ENCODE measurements at places on chromosomes 3 and 15.

GRCh38 chr3:53257465-53257864 is 1.6 kb upstream of the TKT start:
- DNase-seq: no peak

GRCh38 chr15:43948691-43949325 is 122.0 kb downstream of the WDR76 start:
- no peak for DNase-seq

DNA sequence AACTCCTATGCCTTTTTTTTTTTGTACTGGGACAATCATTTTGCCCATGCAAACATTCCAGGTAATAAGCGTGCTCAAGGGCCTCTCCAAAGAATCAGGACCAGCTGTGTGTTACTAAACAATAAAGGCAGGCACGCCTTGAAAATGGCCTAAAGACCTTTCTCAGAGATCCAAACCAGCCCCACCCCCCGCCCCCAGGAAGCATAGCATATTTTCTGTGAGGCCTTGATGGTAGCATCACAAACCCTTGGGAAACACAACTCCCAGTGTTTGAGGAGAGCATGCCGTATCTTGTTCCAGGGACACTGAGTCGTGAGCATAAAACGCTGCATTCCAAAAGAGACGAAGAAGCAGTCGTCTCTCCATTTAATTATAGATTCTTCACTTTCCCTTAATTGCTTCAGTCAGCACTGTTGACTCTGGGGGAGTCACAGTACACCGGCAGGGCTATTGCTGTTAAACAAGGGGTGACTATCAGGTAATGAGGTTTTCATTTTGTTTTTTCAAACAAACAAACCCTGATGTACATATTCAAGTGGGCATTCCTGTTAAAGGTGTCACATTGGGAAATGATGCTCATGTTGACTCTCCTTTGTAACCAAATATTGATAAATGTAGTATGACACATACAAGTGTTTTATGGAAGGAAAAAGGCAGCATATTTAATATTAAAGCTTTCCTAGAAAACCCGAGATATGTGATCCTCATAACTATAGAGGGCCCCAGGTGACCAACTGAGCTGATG is 4.4 kb upstream of the TPM1 start:
- DNase-seq: no peak

GRCh38 chr3:37139567-37140052 is 34.8 kb downstream of the LRRFIP2 start:
- DNase-seq: no peak

DNA sequence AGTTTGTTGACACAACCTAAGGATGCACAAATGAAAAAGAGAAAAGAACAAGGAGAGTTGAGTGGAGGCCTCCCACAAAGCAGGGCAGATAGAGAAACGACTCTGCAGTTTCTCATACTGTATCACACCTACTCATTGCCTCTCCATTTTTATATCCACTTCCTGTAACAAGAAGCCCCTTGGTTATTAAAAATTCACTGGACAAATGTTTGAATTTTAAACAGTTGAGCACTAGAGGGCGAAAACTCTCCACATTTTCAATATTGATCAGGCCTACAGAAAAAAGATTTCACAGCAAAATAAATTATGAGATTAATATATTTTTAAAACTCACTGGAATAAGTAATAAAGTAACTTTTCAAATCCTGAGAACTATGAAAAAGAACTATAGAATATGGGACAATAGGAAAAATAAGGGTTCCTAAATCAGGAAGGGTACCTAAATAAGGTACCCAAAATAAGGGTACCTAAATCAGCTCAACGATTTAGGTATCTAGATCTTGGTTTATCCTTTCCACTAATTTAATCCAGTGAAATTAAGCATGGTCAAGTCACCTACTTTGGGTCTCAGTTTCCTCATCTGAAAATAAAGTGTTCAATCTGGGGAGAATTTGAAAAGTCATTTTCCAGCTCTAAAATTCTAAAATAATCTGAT is 47.0 kb upstream of the PPIB start:
- peak; percentile 20 for DNase-seq

GRCh38 chr3:23421811-23422516 is 218.8 kb downstream of the UBE2E2 start:
- no peak for DNase-seq

- no peak for DNase-seq
These were observed 55.5 kb upstream of the TOPAZ1 start for GRCh38 chr3:44186111-44186672.

- no peak for DNase-seq
These were observed 8.6 kb downstream of the CLN6 start for GRCh38 chr15:68220967-68221366.

GRCh38 chr3:2873986-2874385 is 236.2 kb downstream of the IL5RA start:
- no peak for DNase-seq

DNA sequence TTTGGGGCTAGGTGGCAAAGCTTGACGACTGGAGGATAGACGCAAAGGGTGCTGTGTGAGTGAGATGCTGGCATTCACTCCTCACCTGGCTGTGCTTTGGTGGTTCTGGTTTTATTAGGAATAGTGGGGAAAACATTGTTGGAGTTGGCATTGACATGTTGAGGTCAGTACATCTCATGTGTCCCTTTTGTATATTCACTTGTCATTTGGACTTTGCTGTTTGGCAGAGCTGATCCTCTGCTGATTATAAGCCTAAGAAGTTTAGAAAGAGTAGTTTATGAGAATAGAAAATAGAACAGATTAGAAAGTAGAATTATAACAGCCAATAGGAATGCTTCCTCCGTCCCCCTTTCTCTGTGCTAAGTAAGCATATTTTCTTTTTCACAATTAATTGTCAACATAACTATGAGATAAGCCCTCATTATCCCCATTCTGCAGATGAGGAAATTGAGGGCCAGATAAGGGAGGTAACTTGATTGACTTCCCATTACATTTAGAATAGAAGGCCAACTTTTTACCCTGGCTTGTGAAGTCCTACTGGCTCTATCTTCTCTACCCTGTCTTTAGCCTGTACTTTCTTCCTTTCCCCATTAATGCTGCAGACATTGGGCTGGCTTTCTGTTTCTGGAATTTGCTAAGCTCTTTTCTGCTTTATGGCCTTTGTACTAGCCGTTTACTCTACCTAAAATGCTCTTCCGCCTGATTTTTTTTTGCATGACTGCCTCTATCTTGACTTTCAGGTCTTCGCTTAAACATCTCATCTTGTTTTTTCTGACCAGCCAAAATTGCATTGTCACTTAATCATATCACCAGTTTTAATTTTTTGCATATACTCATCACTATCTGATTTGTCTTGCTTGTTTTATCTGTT is 12.8 kb downstream of the ITPR1 start:
- no peak for DNase-seq

DNA sequence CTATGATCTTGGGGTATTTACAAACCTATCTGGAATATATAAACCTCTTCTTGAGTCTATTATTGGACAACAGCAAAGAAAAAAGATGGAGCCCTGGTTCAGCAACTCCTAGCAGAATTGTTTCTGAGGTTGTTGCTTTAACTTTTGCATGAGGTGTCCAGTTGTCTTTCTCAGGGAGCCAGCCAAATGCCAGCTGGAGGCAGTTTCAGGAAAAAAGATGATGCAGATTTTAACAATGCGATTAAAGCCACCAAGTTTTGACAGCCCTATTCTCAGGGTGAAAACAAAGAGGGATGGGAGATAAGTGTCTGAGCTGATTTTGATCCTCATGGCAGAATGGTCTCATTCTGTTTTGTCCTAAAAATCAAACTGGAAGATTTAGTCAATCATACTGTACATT is 181.6 kb upstream of the RASGRP1 start:
- DNase-seq: no peak

DNA sequence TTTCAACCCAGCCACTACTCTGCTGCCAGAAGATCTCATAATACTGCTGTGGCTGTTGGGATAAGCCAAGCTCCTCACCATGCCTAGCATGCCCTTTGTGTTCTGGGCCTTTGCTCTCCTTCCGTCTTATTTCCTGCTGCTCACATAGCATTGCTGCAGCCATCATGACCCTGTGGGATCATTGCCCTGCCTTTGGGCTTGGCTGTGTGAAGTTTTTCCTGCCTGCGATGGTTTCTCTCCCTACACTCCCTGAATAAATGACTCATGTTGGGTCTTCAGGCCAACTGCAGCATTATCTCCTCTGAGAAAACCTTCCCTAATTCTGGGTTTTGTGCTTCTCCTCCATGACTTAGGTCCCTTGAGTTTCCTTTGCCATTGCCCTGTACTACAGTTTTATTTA is 20.8 kb upstream of the TRA2B start:
- no peak for DNase-seq

DNA sequence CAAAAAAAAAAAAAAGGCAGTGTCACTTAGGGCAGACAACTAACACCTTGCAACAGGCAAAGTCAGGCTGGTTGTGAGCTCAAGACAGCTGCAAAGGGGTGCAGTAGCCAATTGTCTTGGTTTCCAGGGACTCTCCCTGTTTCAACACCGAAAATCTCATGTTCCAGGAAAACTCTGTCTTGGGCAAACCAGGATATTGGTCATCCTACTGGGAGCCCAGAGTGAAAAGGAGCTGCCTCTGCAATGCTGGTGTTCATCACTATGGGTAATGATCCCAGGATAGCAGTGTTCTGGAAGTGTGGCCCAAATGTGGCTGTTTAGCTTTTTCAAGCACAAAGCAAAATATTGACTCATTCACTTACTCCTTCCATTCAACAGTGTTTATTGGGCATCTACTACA is 82.6 kb downstream of the ARHGAP31 start:
- no peak for DNase-seq

DNA sequence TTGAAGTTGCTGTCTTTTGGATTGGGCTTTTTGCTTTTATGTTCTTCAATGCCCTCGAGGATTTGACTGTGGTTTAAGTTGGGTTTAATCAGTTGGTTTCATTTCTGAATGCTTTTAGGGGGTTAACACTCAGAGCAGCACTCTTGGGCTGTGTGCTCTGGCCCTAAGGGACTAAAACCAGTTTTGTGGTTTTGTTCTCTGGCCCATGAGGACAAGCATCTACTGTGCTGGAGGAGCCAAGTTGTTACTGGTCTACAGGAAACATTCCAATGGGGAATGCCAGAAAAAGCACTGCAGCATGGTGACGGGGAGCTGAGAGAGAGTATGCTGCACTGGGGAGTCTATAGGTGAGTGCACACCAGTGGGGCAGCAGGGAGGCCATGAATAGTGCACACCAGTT is 596.9 kb downstream of the ZBBX start:
- DNase-seq: no peak

DNA sequence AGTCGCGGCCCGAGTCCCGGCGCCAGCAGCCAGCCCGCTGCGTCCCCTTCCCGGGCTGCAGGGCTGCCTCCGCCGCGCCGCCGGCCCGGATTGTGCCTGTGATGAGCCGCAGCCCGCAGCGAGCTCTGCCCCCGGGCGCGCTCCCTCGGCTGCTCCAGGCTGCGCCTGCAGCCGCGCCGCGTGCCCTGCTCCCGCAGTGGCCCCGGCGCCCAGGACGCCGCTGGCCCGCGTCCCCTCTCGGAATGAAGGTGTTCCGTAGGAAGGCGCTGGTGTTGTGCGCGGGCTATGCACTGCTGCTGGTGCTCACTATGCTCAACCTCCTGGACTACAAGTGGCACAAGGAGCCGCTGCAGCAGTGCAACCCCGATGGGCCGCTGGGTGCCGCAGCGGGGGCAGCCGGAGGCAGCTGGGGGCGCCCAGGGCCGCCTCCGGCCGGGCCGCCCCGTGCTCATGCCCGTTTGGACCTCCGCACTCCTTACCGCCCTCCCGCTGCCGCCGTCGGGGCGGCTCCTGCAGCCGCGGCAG is 1.2 kb downstream of the CHST2 start:
- no peak for DNase-seq

- DNase-seq: no peak
These were observed 47.4 kb downstream of the CHCHD4 start for GRCh38 chr3:14077310-14077709.

- DNase-seq: no peak
These were observed 180.6 kb downstream of the ROBO1 start for GRCh38 chr3:79587150-79587549.

GRCh38 chr3:187823746-187824145 is 78.5 kb upstream of the BCL6 start:
- no peak for DNase-seq

DNA sequence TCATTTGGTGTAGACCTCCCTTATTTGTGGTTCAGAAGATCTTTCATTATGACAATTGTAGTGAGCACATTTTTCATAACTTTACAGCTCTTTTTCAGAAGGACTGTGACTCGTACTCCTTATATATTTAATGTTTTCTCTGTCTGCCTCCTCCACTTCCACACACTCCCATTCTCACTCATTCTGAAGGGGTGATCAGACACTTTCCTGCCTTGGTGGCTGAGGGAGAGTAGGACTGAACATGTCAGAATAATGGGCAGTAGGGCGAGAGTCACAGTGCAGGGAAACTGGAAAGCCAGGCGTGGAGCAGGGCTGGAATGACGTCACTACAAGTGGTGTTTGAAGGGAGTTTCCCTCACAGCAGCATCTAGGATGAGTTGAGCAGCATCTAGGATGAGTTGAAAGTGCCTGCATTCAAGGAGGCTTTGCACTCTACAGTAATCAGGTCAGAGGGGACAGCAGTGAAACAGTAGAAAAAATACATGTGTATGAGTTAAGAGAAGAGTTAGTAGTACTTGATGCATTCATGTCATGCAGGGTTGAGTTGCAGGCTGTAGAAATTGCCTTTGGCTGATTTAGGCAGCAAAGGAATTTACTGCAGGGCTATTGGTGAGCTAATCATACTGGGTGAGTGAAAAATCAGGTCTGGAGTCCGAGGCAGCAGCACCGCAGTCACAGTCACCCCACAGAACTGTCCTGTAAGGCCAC is 36.3 kb upstream of the FBXL22 start:
- no peak for DNase-seq

DNA sequence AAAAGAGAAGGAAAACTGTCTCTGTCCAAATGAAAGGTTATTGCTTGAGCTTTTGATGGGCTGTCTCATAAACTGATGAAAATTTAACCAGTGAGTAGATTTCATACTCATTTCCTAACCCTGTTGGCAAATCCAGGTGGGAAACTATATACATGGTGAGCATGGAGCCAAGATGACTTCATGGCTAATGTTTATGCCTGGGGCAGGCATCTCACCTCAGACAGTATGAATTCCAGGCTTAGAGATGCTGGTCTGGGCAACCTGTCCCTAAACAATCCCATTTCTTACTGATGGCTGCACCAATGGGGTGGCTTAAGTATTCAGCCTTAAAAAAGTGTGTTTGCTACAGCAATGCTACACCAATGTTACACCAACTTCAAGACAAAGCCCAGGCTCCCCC is 58.1 kb downstream of the SLTM start:
- DNase-seq: no peak

DNA sequence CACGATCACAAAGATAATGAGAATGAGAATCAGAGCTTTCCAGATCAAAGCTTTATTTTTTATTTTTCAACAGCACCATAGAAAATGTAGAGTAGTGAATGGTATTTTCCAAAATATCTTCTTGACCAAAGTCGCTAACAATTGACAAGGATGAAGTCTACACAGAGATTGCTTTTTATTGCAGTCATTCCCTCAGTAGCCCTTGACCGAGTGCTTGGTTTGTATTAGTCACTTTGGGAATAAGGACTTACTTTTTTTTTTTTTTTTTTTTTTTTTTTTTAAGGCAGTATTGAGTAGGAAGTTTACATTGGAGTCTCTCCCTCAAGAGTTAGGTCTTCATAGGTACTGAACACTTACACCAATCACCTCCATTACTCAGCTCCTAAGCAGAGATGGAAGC is 39.8 kb downstream of the THRB start:
- no peak for DNase-seq

Data from Panc1 (cell line).